A549 treated with DMSO at 1 μM for 4 hours (cell line): ENCODE measurements at places on chromosomes 3 and 15. TPM values are rescaled to one million over a fixed set of nuclear protein-coding genes. Genes with fewer than 3 reads are reported as not detected.

Gene NPHP3
- 6.2 to 8.7 TPM (median 7.6 TPM) in 5 replicates for total RNA-seq

Gene ARL14
- 0.97 to 1.5 TPM (median 1.3 TPM) in 5 replicates for total RNA-seq

Gene SLC12A1
- not detected in 5 replicates for total RNA-seq

Gene MESP1
- total RNA-seq, result 2.7 to 8.0 TPM (median 6.3 TPM) in 5 replicates

Gene CYP1A1
- 1.3 to 3.1 TPM (median 1.8 TPM) in 5 replicates for total RNA-seq

Gene CACNA1D
- 0.68 to 1.6 TPM (median 0.98 TPM) in 5 replicates for total RNA-seq

Gene PPARG
- 39.4 to 44.0 TPM (median 40.6 TPM) in 5 replicates for total RNA-seq

Gene NT5DC2
- total RNA-seq, result 90.1 to 108 TPM (median 96.0 TPM) in 5 replicates

Gene PLSCR5
- not detected in 5 replicates for total RNA-seq

Gene GHRL
- 0.45 TPM in 1 of 5 replicates, not detected in the others for total RNA-seq

Gene PLA2G4E
- total RNA-seq, result not detected in 5 replicates

Gene DPH6
- 11.9 to 15.7 TPM (median 13.4 TPM) in 5 replicates for total RNA-seq

Gene TGM5
- total RNA-seq, result not detected in 5 replicates

Gene TAGLN3
- not detected in 5 replicates for total RNA-seq

Gene COPG1
- total RNA-seq, result 77.0 to 92.2 TPM (median 77.4 TPM) in 5 replicates

Gene RTP3
- total RNA-seq, result not detected in 5 replicates

Gene DOCK3
- total RNA-seq, result 0.37 to 0.50 TPM (median 0.43 TPM) in 5 replicates

Gene WNT7A
- 0.19 to 0.24 TPM (median 0.22 TPM) in 5 replicates for total RNA-seq

Gene SCG5
- 1.6 to 3.7 TPM (median 2.2 TPM) in 5 replicates for total RNA-seq

Gene MYO5C
- 4.8 to 6.1 TPM (median 6.0 TPM) in 5 replicates for total RNA-seq

Gene GREM1
- 8.3 to 21.2 TPM (median 9.4 TPM) in 5 replicates for total RNA-seq

Gene TNFSF10
- 0.10 to 0.20 TPM (median 0.13 TPM) in 4 of 5 replicates, not detected in the other for total RNA-seq

Gene LYZL4
- not detected in 5 replicates for total RNA-seq

Gene EPHA3
- total RNA-seq, result not detected in 5 replicates

Gene TRPM1
- not detected in 5 replicates for total RNA-seq

Gene ACAN
- total RNA-seq, result 0.15 to 0.28 TPM (median 0.21 TPM) in 5 replicates

Gene GABRR3
- total RNA-seq, result not detected in 5 replicates

Gene ZNF197
- total RNA-seq, result 1.5 to 2.1 TPM (median 1.9 TPM) in 5 replicates

Gene SYNPR
- total RNA-seq, result not detected in 5 replicates

Gene PRR20G
- total RNA-seq, result 0.07 to 0.15 TPM in 2 of 5 replicates, not detected in the others

Gene A4GNT
- not detected in 5 replicates for total RNA-seq

Gene IGDCC3
- total RNA-seq, result 0.05 to 0.21 TPM (median 0.12 TPM) in 4 of 5 replicates, not detected in the other
